Myocyte (in vitro differentiated cells): ENCODE measurements at places on chromosomes 3 and 15. TPM values are rescaled to one million over a fixed set of nuclear protein-coding genes. Genes with fewer than 3 reads are reported as not detected.

The CSPG4 gene
- total RNA-seq = 6.2 and 19.6 TPM in 2 replicates

The MESP2 gene
- total RNA-seq = 0.24 and 0.42 TPM in 2 replicates

The SNX1 gene
- 24.4 and 27.8 TPM in 2 replicates for total RNA-seq

The FBLN2 gene
- total RNA-seq = 0.91 and 2.4 TPM in 2 replicates

The ITIH1 gene
- total RNA-seq = not detected in 2 replicates

The RGMA gene
- total RNA-seq = 0.10 and 0.16 TPM in 2 replicates

The UBE2Q2 gene
- total RNA-seq = 67.0 and 67.5 TPM in 2 replicates

- DNase-seq = peak; percentile 34
Measured at GRCh38 chr3:98885851-98886250, 15.6 kb downstream of the DCBLD2 start.

DNA sequence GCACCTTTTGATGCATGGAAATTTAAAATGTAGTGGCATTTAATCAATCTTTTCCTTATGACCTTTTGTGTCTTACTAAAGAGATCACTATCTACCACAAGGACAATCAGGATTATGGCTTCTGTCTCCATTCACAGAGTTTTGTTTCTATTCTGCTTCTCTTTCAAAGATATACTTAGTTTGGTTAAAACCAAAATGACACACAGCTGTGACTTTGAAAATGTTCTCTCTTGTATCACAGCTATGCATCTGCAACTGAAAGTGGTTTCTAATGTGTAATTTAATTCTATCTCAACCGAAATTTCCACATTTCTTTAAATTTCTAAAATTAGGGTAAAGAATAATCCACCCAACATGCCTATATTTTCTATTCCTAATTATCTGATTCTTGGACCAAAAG lies 27.7 kb downstream of the HLTF start:
- no peak for DNase-seq

- DNase-seq = peak; percentile 45
Measured at GRCh38 chr3:150414258-150414657, 6.2 kb downstream of the TSC22D2 start.

DNA sequence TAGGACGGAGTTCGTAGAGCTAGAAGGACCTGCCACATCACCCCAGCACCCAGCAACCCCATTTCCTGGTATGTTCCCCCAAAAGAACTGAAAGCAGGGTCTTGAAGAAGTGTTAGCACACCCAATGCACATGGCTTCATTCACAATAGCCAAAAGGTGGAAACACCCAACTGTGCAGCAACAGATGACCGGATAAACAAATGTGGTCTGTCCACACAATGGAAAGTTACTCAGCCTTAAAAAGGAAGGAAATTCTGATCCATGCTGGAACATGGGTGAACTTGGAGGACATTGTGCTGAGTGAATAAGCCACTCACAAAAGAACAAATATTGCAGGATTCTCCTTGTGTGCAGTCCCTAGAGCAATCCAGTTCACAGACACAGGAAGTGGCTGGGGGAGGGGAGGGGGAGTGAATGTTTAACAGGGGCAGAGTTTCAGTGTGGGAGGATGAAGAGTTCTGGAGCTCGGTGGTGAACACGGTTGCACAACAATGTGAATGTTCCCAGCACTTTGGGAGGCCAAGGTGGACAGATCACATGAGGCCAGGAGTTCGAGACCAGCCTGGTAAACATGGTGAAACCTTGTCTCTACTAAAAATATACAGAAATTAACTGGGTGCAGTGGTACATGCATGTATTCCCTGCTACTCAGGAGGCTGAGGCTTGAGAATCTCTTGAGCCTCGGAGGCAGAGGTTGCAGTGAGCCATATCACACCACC lies 157.5 kb downstream of the NUP210 start:
- no peak for DNase-seq

GRCh38 chr3:71893702-71894479 lies 108.9 kb upstream of the PROK2 start:
- DNase-seq = no peak

DNA sequence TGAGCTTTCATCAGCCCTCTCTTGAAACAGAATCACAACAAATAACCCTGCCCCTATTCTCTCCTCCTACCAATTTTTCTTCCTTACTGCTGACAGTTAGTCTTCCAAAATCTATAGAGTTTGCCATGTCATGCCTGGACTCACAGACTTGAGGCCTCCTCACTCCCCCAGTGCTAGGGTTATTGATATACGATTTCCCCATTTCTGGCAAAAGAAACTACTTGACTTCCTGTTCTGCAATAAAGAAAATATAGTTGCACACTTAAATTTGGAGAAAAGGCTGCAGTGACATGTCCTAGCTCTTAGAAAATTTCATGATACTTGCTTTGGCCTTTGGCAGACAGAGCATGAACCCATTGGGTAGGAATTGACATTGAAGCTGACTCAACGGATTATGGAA lies 75.9 kb downstream of the CYP19A1 start:
- DNase-seq = no peak

DNA sequence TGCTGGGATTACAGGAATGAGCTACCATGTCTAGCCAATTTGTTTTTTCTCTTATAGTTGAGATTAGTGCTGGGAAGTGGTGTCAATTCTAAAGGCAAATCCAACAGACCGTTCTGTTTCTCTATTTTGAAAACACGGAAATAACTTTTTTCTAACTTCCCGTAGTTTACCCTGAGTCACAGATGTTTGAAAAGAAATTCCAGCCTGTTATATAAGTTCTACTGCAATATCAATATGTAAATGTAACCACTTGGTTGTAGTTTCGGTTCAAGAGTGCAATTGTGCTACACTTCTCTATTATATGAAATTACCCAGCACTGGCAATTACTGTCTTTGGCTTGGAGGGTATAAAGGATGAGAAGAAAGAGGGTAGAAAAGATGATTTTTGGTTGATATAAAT lies 22.3 kb upstream of the GNB4 start:
- DNase-seq = no peak

- DNase-seq = no peak
Measured at GRCh38 chr15:32838338-32838737, 120.5 kb downstream of the GREM1 start.

DNA sequence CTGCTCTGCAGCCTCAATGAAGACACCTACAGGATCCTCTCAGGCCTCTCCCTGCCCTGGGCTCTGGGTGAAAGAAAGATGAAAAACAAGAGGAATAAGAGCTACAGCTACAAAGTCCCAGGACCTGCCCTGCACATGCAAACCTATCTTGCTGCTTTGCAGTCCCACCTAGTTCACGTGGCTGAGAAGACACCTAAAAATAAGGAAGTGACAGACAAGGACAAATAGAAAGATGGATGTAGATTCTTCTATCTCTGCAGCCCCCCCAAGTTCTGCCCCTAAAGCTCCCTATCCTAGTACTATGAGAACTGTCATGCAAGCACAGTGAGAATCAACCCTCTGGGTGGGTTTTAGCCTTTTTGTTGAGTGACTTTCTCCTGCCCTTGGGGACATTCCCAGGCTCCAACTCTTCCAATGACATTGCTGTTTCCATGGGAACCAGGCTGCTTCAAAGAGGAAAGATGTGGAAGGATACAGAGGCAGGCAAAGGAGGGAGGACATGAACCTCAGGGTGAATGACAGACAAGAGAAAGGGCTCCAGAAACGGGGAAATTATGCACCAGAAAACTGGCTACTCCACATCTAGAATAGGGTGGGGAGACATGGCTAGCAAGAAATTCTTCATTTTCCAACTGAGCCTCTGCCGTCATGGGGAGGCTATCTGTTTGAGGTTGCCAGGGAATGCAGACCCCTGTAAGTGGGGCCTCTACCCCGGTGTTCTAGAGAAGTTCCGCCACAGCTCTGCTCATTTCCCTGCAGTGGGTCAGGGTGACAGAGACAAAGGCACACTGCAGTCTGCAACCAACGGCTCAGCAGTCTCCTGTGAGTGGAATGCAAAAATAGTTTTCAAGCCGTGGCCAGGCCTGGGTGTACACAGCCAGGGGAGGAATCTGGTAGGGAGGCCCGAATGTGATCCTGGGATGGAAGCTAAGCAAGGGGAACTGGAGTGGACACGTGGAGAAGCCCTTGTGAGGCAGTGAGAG lies 5.2 kb downstream of the CSPG5 start:
- no peak for DNase-seq

DNA sequence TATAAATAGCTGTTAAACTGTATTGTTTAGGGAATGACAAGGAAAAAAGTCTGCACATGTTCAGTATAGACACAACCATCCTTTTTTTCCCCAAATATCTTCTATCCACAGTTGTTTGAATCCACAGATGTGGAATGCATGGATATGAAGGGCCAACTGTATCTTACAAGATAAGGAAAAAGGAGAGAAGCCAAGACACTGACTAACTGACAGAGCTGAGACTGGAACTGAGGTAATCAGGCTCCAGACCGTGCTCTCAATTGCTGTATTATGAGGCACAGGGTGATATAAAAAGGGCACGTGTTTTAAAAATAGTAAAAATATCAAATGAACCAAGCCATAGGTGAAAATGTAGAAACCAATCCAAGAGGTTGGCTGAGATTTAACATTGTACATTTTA lies 49.0 kb downstream of the DHX36 start:
- no peak for DNase-seq

DNA sequence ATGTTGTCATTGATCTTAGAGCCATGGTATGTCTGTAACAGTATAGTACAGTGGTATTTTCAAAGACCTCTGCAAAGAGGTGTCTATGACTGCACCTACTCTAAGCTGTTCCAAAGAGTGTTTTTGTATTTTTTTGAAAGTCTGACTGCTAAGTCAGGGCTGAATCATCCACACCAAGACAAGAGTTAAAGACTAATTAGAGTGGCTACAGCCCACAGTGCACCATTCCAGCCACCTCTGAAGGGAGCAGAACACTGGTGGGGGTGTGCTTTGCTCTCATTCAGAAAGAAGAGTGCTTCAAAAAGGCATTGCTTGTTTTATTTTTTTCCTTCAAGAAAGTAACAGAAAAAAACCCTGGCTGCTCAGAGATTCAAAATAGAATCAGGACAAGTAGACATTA lies 301.4 kb downstream of the GABRG3 start:
- DNase-seq = no peak

GRCh38 chr15:75994220-75994619 lies 18.0 kb downstream of the NRG4 start:
- DNase-seq = no peak

DNA sequence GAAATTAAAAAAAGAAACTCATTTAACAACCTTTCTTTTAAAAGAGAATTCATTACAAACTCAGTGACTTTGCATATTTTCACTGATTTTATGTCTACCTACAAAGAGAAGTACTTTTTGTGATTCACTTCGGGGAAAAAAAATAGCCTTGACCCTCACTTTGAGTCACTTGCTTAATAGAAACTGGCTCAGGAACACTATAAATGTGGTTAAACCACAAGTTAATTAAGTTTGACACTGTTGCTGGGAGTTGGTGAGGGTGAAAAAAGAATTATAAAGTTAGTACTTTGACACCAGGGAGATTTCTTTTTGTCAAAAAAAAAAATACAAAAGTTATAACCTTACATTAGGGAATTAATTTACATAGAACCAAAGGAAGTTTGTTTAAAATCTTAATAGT lies 810.9 kb downstream of the NR2F2 start:
- no peak for DNase-seq

DNA sequence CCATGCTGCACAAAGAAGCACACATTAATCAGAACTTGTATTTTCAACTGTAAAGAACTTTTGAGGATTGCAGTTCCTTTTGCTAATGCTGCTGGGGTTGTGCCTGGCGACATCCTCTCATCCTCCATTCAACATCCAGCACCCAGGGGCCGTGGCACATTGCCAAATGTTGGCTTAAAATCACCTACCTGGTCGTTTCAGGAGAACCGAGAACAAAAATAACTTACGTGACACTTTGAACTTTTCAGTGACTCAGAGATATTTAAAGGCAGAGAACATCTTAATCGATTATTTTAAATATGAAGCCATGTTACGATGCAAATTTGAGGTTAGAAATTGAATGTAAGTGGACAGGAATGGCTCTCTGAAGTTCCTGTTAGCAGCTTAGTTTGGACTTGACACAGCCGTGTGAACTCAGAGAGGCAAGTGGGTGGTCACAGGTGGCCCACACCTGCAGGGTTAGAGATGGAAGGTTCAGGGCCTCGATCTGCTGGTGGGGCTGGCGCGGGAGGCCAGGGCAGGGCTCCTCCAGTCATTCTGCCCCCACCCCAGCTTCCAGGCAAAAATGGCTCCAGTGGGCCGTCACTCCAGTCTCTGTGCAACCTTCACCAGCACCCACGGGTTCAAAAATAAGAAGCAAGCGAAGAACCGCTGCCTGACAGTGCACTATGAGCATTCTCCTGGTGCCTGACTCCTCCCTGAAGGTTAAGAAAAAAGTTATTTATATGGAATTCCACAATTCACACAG lies 12.2 kb downstream of the LRRK1 start:
- no peak for DNase-seq

GRCh38 chr3:62538691-62539356 lies 165.5 kb upstream of the FEZF2 start:
- no peak for DNase-seq

DNA sequence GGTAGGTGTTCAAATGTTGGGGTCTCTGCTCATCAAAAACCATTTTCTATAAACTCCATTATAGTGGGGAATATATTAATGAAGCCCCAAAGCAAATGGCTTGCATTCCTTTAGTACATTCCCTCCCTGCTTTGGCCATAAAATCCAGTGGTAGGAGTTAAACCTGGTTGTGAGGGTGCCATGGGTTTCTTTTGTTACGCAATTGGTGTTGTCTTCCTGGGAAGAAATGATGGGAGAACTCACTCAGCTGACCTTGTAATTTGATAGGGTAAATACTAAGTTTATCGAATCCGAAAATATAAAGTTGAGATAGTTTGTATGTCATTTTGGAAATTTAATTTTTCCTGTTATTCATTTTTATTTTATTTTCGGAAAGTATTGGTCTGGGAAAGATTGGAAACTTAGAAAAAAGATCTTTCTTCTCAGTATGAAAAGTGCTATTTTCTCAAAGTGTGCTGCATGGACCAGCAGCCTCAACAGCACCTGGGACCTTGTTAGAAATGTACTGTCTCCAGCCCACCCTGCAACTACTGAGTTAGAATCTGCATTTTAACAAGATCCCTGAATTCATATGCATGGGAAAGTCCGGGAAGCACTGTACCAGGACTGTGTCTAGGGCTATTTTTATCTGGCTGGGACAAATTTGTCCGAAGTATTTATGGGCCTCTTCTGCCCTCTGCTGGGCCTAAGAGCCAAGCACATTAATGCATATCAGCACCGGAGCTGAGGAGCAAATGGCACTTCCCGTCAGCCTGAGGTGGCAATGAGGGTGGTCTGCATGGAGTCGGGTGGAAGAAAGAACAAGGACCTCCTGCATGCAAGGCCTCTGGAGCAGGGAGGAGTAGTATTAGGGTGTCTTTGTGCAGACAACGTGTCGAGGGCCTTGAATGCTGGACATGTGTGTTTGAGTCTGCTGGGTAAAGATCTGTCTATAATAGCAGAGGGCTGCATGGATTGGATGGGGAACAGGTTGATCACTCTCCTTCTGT lies 54.7 kb downstream of the FAM81A start:
- peak; percentile 80 for DNase-seq
